ENCODE measurements at places on chromosomes 6 and 20. TPM values are rescaled to one million over a fixed set of nuclear protein-coding genes. Genes with fewer than 3 reads are reported as not detected.

ZNF184 gene
- 1.5 TPM for polyA plus RNA-seq

RALGAPA2 gene
- polyA plus RNA-seq, result 0.87 TPM

AIF1 gene
- not detected for polyA plus RNA-seq

HFE gene
- polyA plus RNA-seq, result 5.1 TPM

PRRT1 gene
- polyA plus RNA-seq, result 0.75 TPM

TMEM74B gene
- polyA plus RNA-seq, result 0.17 TPM
